Stimulated activated CD4-positive, alpha-beta T cell treated with anti-CD3 and anti-CD28 coated beads, Interleukin-1b, Interleukin-23, amount 100 ng/mL, for 48 hours (primary cell): ENCODE measurements at places on chromosomes 16 and 17.

DNA sequence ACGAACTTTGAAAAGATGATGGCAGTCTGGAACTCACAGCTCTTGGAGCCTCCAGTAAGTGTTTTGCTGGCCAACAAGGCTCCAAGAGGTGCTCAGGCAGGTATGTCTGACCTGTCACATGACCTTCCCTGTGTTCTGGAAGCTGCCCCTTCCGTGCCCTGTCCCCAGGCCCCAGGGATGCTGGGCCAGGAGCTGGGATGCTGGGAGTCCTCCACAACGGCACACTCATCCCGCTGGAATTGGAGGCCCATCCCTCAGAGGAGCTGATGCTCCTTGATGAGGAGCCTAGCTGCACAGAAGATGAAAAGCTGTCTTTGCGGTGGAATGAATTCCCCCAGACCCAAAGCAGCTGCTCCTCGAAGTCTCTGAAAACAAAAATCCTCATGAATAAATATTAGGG is 47.8 kb downstream of the HOXB1 start:
- DNase-seq, result no peak

- DNase-seq, result no peak
Observed at GRCh38 chr16:74691093-74691855, 9.4 kb downstream of the MLKL start.

DNA sequence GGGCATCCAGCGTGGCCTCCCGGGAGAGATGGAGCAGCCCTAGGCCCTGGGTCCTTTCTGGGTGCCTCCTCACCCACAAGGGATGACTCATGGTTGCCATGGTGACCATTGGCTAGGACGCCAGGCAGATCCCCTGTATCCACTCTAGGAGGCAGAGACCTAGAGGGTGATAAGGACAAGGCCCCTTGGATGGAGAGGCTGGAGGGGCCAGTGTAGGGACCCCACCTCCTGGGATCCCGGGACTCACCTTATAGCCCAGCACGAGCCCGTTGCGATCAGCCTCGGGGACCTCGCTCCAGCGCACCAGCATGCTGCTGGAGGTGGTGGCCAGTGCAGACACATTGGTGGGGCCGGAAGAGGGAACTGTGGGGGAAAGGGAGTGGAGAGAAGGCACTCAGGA is 82.2 kb upstream of the CDC42EP4 start:
- DNase-seq, result no peak

- DNase-seq, result no peak
Observed at GRCh38 chr16:87336434-87337240, 19.4 kb upstream of the C16orf95 start.

DNA sequence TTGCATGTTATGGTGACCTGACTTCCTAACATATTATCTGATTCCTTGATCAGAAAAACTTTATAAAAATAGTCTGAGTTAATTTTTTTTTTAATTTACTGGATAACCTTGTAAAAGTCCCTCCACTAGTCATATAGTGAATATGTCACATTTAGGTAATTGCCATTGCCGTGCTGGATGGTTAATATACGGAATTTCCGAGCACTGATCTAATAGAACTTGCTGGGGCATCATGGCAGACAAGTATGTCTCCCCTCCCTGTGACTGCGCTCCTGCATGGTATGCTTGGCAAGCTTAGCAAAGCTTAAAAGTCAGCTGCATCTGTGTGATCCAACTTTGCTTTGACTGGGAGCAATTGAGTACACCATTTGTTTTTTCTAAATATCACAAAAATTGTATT is 239.4 kb upstream of the TBX2 start:
- DNase-seq, result no peak

DNA sequence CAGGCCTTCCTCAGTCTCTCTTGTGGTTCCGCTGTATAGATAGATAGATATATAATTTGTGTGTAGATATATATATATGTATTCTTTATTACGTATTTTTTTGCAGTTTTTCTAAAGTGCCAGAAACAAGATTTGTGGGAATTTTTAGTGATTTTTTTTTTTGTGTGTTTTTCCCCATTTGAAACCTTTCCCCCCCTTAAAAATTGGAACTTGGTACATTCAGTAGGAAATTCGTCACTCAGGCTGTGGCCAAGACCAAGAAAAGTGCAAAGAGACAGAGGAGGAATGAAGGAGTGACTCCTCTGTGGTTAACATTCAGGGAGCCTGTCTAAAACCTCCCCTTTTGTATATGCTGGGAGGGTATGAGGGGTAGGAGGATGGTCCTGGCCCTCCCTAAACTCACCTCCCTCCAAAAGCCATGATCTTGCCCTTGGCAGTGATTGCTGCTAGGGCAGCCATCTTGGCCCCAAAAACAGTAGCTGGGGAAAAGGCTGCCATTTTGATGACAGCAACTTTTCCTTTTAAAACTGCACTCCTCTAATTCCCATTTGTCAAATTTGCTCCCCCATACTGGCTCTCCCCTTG is 15.2 kb downstream of the CHRNB1 start:
- no peak for DNase-seq
